Activated naive CD8-positive, alpha-beta T cell treated with anti-CD3 and anti-CD28 coated beads, Interleukin-2, amount 50 U/mL, for 16 hours (primary cell): ENCODE measurements at places on chromosomes 11 and 22.

GRCh38 chr11:27410272-27410671 lies 47.3 kb upstream of the CCDC34 start:
- DNase-seq, result no peak

GRCh38 chr11:27717377-27717776 lies 17.1 kb upstream of the BDNF start:
- DNase-seq, result no peak

DNA sequence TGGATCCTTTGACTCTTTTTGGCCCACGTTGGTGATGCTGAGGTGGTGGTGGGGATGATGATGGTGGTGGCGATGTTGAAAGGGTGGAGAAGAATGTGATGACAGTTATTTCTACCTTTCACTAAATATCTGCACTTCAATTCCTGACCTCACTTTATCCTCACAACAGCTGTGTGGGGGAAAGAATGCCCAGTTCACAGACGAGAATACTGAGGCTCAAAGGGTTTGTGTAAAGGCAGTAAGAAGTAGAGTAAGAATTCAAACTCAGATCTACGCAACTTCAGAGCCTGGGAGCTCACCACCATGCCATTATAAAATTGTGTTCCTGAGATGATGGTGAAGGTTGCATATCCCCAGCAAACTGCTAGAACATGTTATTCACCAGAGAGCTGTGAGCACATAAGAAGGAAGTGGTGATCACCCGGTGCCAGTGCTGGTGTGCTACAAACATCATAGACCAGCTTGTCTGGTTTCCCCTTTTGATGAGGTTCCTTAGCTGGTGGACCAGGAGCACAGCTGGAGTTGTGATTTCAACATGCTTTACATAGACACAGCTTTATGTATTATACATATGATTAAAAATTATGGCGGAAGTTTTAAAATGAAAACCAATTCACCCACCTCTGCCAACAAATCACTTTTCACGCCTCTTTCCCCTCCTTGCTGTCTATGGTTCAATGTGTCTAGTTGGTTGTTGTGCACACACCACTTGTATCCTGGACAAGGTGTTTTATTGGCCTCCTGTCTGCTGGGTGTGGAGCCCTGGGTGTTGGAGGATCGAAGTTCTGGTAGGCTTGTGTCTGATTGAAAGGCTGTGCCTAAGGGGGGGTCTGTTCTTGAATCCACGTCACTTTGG lies 6.2 kb downstream of the ST14 start:
- no peak for DNase-seq

GRCh38 chr22:47153854-47154525 lies 391.5 kb downstream of the TBC1D22A start:
- DNase-seq, result no peak

DNA sequence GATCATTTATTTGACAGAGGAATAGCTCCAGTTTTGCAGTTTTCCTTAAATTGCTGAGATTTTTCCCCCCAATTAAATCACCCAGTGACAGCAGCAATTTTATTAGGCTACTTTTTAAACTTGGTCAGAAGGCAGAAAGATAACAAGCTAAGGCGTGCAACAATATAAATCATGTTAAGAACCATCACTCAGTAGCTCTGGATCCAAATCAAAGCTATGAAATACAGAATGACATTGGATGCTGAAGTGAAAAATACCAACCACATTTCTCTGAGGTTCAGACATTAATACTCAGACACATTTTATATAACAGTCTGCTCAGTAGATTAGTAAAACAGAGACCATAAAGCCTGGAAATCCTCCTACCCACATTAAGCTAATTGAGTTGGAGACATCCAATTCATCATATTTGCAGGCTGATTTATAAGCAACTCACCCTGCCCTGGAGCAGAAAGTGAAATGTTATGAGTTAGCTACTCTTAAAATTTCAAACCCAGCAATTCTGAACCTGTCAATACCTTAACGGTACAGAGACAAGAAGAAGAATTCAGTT lies 1108.4 kb downstream of the DLG2 start:
- DNase-seq, result no peak

GRCh38 chr22:46286006-46286405 lies 10.7 kb upstream of the GTSE1 start:
- DNase-seq, result no peak

GRCh38 chr11:92707665-92708064 lies 261.8 kb upstream of the MTNR1B start:
- DNase-seq, result no peak

DNA sequence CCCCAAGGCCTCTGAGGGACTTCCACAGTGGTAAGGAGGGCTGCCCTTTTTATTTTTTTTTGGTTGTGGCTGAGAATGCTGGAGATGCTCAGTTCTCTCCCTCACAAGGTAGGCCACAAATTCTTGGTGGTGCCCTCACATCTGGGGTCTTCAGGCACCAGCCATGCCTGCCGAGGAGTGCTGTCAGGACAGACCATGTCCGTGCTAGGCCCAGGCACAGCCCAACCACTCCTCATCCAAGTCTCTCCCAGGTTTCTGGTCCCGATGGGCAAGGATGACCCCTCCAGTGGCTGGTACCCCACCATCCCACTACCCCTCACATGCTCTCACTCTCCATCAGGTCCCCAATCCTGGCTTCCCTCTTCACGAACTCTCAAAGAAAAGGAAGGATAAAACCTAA lies 4.2 kb downstream of the THY1 start:
- DNase-seq, result no peak

DNA sequence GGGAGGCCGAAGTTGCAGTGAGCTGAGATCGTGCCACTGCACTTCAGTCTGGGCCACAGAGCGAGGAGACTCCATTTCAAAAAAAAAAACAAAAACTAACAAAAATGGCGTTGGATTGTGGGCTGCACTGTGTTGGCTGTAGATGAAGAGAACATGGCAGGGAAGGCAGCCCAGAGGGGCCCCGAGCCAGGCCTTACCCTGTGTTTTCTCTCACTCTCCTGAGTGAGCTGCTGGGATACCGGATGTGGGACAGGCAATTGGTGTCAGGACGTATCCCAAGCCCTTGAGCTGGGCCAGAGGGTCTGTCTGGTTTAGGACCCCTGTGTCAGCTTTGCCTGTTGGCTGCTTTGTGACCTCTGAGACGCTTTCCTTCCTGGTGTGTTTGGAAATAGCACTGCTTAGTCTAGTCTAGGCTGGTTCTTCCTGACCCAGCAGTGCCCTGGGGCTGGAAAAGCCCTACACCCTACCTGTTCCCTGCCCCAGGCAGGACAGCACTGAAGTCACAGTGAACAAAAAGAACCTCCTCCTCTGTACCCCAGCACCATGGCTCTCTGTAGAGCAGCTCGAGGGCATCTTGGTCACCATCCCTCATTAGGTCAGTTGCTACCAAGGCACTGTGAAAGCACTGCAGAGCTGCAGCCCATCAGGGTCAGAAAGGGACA lies 17.8 kb downstream of the CHADL start:
- no peak for DNase-seq

- DNase-seq, result no peak
These were observed 639.1 kb downstream of the TBC1D22A start for GRCh38 chr22:47401592-47401898.

GRCh38 chr11:77851503-77851902 lies 30.6 kb downstream of the AAMDC start:
- no peak for DNase-seq

- no peak for DNase-seq
These were observed 39.7 kb downstream of the RTL6 start for GRCh38 chr22:44458044-44459020.

DNA sequence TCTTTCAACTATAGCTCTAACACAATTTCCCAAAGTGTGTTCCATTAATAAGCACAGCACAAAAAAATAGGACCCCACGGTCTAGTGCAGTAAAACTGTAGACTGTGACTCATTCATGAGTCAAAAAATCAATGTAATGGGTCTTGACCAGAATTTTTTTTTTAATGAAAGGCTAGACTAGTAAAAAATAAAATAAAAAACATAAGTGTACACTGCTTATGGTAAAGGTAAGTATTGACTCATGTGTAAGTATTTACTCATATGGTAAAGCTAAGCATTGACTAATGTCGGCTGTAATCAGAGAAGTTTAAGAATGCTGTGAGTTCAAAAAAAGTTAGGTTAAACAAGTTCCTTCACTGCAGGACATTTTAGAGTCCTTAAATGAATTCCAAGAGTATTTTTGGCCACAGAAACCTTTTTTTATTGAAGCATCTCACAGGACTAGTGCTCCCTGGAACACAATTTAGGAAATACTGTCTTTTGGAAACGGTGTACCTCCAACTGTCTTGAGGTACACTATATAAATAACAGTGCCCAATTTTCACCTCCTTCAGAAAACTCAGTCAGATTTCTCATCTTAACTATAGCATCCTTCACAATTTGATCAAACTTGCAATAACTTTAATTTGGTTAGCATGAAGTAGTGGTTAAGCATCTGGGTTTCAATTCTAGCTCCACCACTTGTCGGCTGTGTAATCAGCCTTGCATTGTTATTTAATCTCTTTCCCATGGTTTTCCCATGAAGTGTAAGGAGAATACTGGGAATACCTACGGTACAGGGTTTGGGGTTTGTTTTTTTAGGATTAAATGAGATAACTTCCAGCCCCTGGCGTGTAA lies 2.1 kb downstream of the CCDC73 start:
- no peak for DNase-seq

GRCh38 chr11:126990716-126991480 lies 9.7 kb downstream of the KIRREL3 start:
- no peak for DNase-seq

GRCh38 chr22:29343313-29343805 lies 27.9 kb upstream of the RASL10A start:
- DNase-seq, result no peak
